Fibroblast of lung (primary cell): ENCODE measurements at places on chromosomes 2 and 18. TPM values are rescaled to one million over a fixed set of nuclear protein-coding genes. Genes with fewer than 3 reads are reported as not detected.

Gene REV1
- 32.1 and 39.3 TPM in 2 replicates for total RNA-seq

Gene NEDD4L
- total RNA-seq: 8.5 and 18.7 TPM in 2 replicates

Gene ZSCAN30
- 13.4 and 29.2 TPM in 2 replicates for total RNA-seq

Gene ALK
- under 0.01 TPM in 2 replicates for total RNA-seq

Gene DYNAP
- total RNA-seq: not detected in 2 replicates
